ENCODE measurements at places on chromosomes 7 and 10.

- DNase-seq: no peak
Observed at GRCh38 chr10:50615658-50616057, 8.1 kb downstream of the SGMS1 start.

DNA sequence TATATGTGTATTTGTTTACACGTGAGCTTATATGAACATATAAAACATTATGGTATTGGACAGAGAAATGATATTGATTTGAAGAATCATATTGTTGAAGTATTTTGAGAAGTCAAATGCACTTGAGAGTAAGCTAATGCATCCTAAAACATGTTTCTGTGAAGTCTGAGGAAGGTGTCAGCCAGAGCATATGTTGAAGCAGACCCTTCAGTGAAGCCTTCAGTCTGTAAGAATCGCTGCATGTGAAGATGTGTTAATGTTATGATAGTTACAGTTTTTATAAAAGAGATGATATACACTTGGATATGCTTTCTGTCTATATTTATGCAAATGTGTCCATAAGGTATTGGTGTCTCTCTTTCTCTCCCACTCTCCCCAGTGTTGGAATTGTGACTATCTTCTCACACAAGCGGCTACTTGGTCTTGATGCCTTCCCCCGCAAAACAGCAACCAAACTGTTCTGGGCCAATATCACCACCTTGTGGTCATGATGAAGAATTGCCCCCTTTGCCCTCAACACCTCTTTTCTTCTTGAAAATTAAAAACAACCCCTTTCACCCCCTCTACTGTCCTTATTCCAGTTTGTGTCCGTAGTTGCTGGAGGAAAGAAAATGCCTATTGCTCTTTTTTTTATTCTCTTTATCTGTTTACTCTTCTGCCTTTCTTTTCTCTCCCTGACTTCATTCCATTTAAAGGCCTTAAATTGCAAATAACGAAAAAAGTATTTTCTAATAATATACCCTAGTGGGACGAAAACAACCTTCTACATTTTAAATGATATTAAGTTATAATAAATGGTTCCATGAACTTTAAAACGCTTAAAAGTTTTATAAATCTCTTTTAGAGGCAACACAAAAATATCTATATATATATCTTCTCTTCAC, 64.9 kb downstream of the IKZF1 start:
- peak; percentile 58 for DNase-seq

GRCh38 chr7:129855234-129855673, 97.5 kb downstream of the UBE2H start:
- no peak for DNase-seq

DNA sequence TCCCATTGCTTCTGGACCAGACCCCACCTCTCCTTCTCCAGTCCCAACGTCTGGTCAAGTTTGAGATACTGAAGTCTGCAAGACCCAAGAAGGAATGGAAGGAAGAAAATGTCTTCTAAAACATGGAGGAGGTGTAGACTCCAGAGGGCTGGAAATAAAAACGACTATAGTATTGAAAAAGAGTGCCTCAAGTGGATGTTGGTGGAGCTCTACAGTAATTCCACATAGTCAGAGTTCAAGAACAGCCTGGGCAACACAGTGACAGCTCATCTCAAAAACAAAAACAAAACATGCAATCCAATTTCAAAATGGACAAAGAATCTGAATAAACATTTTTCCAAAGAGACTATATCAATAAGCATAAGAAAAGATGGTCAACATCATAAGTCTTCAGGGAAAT, 2.3 kb upstream of the PCGF6 start:
- DNase-seq: no peak

- no peak for DNase-seq
Observed at GRCh38 chr7:123041101-123041500, 45.6 kb upstream of the TAS2R16 start.

DNA sequence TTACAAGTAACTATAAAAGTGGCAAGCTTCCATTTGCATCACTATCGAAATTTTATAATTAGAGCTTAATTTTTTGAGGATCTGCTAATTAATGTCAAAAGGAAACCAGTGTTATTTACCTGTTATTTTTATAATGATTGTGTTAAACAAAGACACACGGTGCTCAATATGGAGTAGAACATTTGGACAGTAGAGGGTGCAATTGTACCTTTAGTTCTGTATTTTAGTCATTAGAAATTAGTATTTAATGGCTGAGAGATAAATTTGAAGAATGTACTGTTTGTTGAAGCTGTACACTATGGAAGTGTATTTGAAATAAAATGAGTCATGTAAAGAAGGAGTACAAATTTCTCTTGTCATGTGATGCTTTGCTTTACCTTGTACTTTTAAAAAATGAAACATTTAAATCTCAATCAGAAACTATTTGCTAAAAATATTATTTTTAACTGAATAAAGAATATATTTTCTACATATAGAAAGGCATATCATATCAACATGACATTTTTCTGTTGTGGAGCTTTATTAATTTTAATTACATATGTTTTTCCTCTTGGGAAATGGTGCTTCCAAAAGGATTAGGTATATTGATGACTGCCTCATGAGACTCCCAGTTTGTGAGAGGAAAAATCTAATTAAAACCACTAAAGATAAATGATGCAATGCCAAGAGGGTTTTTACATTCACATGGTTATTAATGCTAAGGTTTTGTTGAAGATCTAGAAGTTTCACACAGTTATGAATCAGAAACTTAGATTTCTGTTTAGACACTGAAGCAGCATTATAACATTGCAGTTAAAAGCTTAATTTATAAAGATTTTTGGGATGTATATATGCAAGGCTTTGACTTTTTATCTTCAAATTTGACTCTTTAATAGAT, 10.4 kb upstream of the PRKG1 start:
- no peak for DNase-seq

GRCh38 chr10:95233377-95234034, 39.5 kb downstream of the ACSM6 start:
- DNase-seq: no peak

DNA sequence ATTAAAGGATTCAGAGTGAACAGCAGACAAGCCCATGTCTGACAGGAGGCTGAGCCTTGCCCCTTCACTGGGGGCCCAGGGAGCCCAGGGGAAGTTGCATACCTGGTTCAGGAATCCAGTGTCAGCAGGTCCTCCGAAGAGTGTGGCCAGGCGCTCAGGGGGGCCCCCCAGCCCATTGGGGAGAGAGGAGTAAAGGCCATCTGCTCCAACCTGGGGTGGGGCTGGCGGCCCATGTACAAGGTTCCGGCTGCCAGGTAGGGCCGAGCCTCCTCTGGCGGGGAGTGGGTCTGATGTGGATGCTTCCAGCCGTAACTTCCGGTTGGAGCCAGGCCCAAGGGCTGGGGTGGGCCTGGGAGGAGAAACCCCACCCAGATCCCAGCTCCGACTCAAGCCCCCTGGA, 2.3 kb downstream of the PSD start:
- no peak for DNase-seq

GRCh38 chr7:362402-363096, 72.6 kb downstream of the FOXL3 start:
- peak; percentile 18 for DNase-seq

GRCh38 chr7:75639071-75639885, 99.5 kb downstream of the HIP1 start:
- DNase-seq: peak; percentile 14

GRCh38 chr10:108567899-108568752, 1355.2 kb downstream of the XPNPEP1 start:
- DNase-seq: no peak

GRCh38 chr10:19762026-19762425, 54.2 kb upstream of the PLXDC2 start:
- no peak for DNase-seq

- no peak for DNase-seq
Observed at GRCh38 chr10:28307267-28307666, 4.4 kb upstream of the MPP7 start.

DNA sequence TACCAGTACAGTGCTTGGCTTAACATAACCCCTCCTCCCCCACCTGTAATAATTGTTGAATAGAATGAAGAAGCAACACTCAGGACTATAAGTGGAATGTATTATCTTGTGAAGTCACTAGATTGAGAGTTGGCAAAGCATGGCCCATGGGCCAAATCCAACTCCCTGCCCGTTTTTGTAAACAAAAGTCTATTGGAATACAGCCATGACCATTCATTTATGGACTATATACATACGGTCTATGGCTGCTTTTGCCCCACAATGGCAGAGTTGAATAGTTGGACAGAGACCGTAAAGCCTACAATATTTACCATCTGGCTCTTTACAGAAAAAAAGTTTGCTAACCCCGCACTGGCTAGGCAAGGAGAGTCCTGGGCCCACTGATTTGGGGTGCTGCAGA, 48.1 kb upstream of the CYCS start:
- DNase-seq: no peak

DNA sequence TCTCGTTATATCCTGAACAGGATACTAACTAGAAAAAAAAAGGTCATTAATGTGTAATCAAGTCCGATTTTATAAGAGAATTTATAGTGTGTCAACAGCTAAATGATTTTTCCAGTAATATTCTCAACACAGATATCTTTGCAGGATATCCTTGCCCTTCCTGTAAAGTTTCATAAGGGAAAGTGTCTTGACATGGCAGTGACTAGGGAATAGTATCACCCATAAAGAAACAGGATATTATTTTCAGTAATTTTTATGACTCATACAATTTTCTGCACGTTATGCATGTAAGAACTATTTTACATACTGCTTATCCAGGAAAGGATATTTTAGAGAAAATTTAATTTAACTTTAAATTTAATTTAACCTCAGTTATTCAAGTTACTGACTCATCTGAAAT, 19.5 kb upstream of the PNLIP start:
- DNase-seq: no peak

DNA sequence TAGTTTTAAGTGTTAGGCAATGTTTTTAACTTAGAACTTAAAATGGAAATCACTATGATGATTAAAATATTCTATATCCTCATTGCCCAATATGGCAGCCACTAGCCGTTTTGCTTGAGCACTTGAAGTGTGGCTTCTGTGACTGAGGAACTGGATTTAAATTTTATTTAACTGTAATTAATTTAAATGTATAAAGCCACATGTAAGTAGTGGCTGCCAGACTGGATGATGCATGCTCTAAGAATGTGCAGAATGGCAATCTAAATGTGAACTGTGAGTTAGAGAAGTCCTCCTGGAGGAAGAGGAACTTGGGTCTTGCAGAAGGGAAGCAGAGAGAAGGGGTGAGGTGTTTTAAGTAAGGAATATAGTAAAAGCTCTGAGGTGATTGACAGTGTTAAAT, 451.4 kb downstream of the SUGCT start:
- DNase-seq: no peak

- DNase-seq: peak; percentile 73
Observed at GRCh38 chr10:71727738-71728737, 8.5 kb upstream of the C10orf105 start.

DNA sequence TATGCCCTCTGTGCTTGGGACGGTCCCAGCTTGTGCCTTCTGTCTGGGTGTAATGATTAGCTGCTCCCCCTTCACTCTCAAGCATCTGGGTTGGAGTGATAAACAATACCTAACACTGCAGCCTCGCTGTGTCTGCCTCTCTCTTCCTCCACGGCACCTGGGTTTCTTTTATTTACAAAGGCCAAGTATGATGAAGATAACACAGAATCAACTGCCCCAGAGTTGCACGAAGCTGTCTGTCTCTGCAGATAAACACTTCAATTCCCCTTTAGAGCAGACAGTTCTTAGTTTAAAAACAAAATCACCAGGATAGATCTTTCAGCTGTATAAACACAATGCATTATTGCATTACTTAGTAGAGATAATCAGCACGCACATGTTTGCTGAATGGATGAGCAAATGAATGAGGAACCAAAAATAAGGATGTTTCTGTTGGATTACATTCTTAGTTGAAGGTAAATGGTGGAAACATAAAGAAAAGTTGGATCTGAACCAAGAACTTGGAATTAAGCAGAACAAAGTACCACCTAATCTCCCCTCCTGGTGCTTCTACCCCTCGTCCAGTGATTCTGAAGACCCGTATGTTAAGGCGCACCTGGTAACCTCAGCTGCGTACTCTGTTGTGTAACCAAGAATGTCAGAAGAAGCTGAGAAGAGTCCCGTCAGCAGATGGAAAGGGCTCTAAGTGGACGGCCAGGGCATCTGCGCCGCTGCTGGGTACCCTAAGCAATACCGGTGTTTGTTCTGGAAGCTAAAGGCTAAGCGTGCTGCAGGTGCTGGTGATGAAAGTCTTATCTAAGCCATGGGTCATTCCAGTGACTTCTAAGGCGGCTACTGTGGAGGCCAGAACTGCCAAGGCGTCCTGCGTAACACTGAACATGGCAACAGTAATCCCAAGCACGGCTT, 26.6 kb downstream of the INSIG1 start:
- DNase-seq: no peak
